ENCODE measurements at places on chromosomes 7 and 10. TPM values are rescaled to one million over a fixed set of nuclear protein-coding genes. Genes with fewer than 3 reads are reported as not detected.
A peak's percentile ranks its signal among the peaks of the same experiment; 100 is the strongest.

GRCh38 chr10:87674943-87675342 lies 15.3 kb downstream of the PAPSS2 start:
- no peak for DNase-seq

DNA sequence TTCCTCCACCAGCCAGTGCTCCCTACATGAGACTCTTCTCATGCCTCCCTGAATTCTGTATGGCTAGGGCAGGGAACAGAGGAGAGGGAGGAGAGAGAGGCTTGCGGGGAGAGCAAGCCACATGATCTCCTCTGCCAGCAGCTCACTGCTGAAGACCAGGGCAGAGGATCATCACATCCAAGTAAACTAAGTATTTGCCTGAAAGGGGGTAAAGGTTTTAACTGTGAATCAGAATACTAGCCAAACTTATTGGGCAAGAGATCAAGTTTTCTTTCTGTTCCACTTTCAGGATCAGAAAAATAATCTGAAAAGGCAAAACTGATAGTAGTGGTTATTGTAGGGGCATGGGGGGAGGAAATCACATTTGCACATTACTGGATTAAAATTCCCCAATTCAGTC lies 17.8 kb upstream of the ERCC6 start:
- DNase-seq = no peak

GRCh38 chr10:126749015-126749655 lies 78.6 kb upstream of the C10orf90 start:
- DNase-seq = peak; percentile 8

PNLIPRP2 gene
- not detected for total RNA-seq

DNA sequence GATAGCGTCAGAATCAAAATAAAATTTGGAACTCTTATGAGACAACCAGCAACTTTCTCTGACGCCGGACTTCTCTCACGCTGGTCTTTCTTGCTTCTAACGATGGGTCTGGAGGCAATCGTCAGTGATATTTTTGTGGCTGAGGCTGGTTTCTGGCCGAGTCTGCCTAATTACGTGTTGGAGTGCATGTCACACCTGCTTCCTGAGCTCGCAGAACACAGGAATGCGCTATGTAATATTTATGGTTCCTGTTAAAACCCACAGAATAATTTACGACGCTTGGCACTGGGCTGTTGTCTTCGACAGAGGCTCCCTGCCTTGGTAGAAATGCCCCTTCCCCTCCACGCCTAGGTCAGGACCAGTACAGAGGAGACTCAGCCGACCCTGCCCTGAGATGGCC lies 64.9 kb downstream of the NPTX2 start:
- DNase-seq = no peak

ARHGEF5 gene
- 9.0 TPM for total RNA-seq
